EH (cell line): ENCODE measurements at places on chromosomes 7 and 10.
A peak's percentile ranks its signal among the peaks of the same experiment; 100 is the strongest.

DNA sequence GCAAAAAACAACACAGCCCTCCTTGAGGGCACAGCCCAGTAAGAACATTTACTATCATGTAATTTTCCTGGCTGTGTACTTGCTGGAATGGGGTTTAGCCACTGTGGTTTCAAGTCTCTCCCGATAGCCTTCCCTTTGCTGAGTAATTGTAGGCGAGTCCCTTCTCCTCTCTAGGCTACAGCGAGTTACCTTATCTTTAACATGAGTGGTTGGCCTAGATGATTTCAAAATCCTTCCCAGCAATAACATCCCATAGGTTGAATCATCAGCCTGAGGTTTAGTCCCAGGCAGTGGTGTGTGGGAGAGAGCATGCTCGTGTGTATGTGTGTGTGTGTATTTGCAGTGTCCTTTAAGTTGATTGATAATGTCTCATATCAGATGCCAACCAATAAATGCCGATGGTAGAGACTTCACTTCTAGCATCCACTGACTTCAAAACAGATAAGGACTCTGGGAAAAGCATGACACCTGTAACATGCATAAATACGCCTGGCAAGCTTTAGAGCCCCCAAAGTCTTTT is 142.9 kb upstream of the ZMIZ1 start:
- DNase-seq: peak; percentile 95

DNA sequence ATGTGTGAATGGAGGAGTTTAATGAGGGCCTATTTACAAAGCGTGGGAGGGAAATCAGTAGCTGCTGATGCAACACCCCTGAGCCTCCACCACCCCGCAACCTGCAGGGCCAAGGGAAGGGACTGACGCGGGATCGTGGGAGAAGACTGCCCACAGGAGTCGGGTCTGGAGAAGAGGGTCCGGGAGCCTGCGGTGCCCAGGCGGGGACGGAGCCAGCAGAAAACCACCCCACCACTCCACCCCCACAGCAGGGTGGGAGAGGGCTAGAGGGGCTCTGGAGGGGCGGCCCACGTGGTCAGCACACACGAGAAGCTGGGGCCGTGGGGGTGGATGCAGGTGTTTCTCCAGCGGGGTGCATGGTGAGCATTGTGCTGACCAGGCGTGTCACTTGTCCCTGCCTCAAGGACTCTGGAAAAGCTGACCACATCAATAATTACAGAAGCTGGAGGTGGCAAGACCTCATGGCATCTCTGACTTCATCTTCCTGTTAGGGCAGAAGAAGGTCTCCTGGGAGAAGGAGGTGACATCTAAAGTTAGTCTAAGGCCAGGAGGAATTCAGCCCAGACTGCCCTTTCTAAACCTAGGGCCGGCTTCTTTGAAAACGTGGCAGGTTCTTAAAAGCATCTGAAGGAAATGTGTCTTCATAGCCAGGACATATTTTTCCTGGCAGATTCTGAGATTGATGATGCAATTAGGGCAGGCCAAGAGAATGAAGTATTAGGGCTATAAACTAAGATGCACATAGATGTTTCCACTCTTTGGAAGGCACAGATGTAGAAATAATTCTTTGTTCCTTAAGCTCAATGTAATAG is 150.9 kb downstream of the RGS10 start:
- DNase-seq: peak; percentile 59

- no peak for DNase-seq
These were observed 106.5 kb downstream of the WDR37 start for GRCh38 chr10:1162481-1163203.

DNA sequence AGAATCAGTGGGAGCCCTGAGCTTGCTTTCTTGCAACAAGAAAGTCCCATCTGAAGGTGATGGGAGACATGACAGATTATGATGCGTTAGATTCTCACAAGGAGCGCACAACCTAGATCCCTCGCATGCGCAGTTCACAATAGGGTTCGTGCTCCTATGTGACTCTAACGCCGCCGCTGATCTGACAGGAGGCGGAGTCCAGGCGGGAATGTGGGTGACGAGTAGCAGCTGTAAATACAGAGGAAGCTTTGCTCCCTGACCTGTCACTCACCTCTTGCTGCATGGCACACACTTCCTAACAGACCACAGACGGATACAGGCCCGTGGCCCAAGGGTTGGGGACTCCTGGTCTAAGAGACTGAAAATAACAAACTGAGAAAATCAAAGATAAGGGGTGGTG is 1163.4 kb upstream of the AUTS2 start:
- DNase-seq: no peak

DNA sequence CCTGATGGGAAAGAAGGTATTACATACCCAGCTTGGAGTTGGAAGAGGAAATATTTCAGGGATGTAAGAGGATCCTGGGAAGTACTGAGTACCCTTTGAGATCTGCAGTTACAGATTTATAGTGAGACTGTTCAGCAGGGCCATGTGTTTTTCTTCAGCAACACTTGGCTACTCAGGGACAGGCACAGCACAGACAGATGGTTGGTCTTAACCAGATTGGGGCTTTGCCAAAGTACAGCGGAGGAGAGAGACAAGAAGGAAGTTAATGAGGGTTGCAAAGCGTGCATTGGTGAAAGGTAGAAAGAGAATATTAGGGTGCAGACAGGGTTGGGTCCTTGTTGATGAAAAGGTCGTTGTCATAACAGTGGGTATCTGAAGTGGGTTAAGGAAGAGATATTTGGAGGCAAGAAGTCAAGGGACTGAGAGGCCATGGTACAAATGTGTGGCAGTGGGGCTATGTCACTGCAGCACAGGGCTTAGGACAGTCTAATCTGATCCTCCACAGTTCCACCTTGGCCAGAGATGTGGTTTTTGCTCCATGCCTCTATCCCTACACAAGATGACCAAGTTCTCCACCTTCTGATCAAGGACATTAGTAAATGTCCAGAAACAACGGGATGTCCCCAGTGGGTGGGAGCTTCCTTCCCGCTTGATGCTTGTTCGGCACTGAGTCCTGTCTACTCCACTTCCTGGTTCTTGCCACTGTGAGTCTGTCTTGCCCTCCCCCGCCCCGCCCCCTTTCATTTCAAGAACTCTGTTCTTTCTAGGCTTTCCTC is 18.9 kb upstream of the DNAJC1 start:
- DNase-seq: peak; percentile 2

GRCh38 chr7:140646931-140647647 is 6.5 kb upstream of the DENND2A start:
- DNase-seq: peak; percentile 59

GRCh38 chr7:100835903-100836811 is 8.8 kb upstream of the EPHB4 start:
- DNase-seq: no peak

GRCh38 chr7:151637781-151638261 is 118.1 kb upstream of the RHEB start:
- peak; percentile 88 for DNase-seq

DNA sequence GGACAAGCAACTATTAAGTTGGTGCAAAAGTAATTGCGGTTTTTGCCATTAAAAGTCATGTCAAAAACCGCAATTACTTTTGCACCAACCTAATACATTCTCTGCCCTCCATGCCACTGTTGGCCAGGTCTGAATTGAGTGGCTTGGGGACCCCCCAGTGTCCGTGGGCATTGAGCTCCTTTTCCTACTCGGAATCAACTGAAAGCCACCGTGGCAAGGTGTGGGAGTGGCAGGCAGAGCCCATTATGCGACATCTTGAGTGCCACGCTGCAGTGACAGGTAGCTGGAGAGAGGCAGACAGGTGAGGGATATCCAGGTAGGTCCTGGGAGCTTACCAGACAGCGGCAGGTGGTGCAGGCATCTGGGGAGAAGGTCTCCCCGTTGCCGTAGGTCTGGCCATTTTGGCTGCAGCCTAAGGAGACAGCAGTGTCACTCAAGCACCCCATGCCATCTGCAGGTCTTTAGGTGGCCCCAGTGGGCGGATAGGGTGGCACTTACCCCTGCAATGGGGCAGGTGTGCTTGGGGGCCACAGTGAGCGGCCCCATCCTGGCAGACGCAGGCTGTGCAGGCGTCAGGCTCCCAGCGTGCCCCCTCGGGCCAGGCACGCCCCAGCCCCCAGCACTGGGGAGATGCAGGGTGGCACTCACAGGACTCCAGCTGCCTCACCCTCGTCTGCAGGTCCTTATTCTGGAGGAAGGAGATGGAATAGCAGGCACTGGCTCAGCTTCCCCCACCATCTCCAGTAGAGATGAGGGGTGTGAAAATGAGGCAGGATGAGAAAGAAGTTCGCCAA is 3.5 kb downstream of the KCP start:
- DNase-seq: no peak

- no peak for DNase-seq
These were observed 143.1 kb downstream of the WDR37 start for GRCh38 chr10:1199345-1199673.

GRCh38 chr10:128029731-128030369 is 96.4 kb downstream of the MKI67 start:
- DNase-seq: no peak

DNA sequence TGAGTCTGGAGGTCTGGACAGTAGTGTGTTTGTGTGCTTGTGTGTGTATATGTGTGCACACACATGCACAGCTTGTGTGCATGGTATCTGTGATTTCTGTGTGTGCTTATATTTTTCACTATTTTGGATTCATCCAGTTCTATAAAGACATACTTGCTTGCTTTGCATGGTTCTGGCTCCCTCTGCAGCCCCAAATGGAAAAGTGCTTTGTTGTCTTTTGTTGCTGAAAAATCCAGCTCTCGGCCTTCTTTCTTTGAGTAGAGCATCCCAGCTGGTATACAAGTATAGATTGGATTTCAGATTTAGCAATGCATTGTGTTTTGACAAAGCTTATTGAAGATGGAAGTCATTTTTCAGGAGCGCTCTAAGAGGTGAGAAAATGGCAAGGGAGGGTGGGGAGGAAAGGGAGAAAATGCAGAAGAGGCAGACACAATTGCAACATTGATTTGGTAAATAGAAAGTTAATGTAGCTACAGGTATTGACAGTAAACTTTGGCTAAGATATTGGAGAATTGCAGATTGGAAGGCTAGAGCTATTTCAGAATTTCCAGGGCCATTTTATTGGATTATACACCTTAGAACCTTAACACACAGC is 333.9 kb downstream of the AUTS2 start:
- peak; percentile 12 for DNase-seq

- DNase-seq: no peak
These were observed 21.7 kb downstream of the SRRM3 start for GRCh38 chr7:76223286-76223972.

GRCh38 chr10:116777006-116777405 is 34.6 kb upstream of the HSPA12A start:
- DNase-seq: no peak

GRCh38 chr10:96831867-96832720 is at the start of gene LCOR:
Gene LCOR (plus strand): TSS chr10:96832298. CDS start chr10:96949058, 116,760 bp downstream.
- peak; percentile 88 for DNase-seq

DNA sequence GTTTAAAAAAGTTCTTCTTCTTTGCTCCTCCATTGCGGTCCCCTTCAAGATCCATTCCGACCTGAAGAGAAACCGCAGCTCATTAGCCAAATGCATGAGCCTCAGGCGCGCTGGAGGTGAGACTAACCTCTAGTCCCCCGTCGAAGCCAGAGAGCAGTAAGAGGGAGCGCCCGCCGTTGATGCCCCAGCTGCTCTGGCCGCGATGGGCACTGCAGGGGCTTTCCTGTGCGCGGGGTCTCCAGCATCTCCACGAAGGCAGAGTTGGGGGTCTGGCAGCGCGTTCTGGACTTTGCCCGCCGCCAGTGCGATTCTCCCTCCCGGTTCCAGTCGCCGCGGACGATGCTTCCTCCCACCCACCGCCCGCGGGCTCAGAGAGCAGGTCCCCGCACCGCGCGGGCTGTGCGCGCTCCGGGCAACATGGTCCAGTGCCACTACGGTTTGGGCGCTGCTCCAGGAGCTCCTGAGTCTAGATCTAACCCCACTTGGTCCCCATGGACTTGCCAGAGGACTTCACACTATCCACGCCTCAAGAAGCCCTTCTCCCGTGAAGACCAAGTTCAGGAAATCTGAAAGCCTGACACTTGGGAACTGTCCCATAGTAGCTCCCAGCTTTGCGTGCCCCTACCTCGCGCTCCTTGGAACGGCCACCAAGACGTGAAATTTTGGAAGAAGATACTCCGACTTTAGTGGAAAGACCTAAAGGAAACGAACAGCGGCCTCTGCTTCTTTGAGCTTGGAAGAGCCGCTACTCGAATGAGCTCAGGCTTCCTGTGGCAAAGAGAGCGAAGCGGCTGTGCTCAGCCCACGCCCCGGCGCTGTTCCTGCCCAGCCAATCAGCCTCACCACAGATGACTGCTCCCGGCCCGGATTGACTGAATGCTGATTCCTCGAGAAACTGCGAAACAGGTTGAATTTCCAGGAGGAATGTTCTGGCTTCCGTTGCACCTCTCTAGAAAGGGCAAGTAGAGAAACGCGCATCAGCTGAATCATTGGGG is at the start of gene ABCB1:
TSS of gene ABCB1 (minus strand) at position 755 of the 995 bp plus-strand sequence. CDS start at position 55, 700 bp downstream.
- peak; percentile 59 for DNase-seq

GRCh38 chr10:67883710-67884312 is 645 bp upstream of the SIRT1 start:
- peak; percentile 25 for DNase-seq
